ENCODE measurements at places on chromosomes 16 and 17.

GRCh38 chr17:35486920-35487732 is 38.6 kb upstream of the SLFN13 start:
- DNase-seq = no peak

DNA sequence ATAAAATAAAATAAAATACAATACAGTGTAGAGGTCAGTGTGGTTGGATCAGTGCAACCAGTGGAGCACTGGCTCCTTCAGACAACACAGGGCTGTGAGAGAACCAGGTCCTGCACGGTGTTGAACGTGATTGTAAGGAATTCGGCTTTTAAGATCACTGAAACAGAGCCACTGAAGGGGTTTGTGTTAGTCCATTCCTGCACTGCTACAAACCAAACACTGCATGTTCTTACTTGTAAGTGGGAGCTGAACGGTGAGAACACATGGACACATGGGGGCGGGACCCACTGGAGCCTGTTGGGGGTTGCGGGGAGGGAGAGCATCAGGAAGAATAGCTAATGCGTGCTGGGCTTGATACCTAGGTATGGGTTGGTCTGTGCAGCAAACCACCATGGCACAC is 193.2 kb upstream of the AXIN2 start:
- no peak for DNase-seq

DNA sequence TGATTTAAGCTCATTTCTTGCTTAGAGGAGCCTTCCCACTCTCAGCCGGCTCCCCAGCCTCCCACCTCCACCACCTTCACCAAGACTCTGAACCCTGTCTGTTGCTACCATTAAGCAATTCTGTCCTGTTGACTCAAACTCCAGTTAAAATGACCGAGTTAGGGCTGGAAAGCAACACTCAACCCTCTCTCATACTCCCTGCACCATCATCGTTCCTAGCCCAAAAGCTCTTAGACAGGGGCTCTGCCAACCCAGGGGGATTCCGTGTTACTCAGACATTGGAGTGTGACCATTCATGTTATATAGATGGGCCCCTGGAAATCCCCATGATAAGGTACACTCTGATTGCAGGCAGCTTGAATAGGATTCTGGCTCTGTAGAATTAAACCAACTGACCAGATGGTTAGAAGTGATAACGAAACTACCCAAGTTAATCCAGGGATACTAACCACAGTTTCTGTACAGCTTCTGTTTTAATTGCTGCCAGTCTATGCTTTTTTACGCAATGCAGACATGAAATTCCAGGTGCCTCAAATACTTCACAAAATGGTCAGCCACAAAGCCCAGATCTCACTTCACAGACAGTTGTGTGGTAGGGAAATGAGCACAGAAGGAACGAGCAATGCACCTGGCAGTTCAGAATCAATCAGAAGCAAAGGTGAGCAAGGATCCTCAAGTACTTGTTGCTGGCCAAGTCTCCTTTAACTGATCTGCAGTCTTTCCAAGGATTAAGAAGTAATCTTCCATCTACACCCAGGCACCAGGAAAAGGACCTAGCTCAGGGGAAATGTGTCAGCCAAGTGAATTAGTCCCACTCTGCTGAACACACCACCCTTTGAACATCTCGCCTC is 2.1 kb downstream of the SSTR2 start:
- DNase-seq = no peak

GRCh38 chr17:48593840-48594537 is 410 bp upstream of the HOXB5 start:
- peak; percentile 12 for DNase-seq

- DNase-seq = no peak
Observed at GRCh38 chr16:86156155-86156554, 257.2 kb downstream of the IRF8 start.

DNA sequence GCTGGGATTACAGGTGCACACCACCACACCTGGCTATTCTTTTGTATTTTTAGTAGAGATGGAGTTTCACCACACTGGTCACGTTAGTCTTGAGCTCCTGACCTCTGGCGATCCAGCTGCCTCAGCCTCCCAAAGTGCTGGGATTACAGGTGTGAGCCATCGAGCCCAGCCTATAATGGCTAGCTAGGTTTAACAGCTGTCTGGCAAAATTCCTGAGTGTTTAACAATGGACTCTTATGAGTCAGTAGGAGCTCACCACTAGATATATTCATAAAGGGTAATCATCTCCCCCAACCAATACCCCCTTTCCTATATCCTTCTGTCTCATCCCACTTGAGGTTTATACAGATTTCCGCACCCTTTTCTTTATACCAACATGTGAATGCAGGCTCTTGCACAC is 91.5 kb upstream of the CDH13 start:
- DNase-seq = no peak

GRCh38 chr17:81309140-81309858 is 14.2 kb upstream of the SLC38A10 start:
- DNase-seq = peak; percentile 42

GRCh38 chr16:58853854-58854791 is 120.0 kb upstream of the GOT2 start:
- no peak for DNase-seq

GRCh38 chr17:17422641-17423040 is 54.2 kb upstream of the MED9 start:
- no peak for DNase-seq

GRCh38 chr16:4646773-4647643 is 22.4 kb downstream of the MGRN1 start:
- no peak for DNase-seq

DNA sequence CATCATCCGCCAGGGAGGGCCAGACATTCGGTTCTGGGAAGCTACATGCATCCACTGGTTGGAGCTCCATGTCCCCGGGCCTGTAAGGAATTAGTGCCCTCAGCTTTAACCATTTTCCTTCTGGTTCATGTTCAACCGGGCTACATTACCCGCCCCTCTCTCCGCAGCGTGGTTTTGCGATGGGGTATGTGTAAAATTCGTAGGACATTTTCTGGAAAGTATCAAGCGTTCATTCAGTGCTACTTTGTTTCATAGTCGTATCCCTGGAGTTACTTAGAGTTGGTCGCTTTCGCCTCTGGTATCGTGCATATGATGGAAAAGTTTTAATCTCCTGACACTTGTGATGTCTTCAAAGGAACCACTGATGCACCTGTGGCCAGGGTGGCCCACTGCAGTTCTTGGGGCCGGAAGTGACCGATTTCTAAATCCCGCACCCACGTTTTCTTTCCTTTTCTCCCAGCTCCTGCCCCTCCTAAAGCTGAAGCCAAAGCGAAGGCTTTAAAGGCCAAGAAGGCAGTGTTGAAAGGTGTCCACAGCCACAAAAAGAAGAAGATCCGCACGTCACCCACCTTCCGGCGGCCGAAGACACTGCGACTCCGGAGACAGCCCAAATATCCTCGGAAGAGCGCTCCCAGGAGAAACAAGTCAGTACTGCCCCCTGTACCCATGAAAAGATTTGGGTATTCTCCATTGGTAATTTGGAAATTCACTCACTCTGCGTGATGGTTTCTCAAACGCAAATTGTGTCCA is 637 bp downstream of the RPL23A start:
- DNase-seq = no peak

DNA sequence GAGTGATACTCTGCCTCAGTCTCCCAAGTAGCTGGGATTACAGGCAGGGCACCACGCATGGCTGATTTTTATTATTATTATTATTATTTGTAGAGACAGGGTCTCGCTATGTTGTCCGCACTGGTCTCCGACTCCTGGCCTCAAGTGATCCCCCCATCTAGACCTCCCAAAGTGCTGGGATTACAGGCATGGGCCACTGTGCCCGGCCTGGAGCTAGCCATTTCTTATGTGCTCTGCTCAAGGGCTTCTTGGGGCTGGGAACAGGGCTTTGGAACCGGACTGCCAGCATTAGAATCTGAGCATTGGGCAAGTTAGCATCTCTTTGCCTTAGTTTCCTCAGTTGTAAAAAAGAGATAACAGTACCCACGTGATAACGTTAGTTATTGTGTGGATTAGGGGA is 111.3 kb downstream of the C16orf78 start:
- DNase-seq = no peak

- DNase-seq = no peak
Observed at GRCh38 chr17:80917716-80918560, 73.7 kb upstream of the CHMP6 start.

DNA sequence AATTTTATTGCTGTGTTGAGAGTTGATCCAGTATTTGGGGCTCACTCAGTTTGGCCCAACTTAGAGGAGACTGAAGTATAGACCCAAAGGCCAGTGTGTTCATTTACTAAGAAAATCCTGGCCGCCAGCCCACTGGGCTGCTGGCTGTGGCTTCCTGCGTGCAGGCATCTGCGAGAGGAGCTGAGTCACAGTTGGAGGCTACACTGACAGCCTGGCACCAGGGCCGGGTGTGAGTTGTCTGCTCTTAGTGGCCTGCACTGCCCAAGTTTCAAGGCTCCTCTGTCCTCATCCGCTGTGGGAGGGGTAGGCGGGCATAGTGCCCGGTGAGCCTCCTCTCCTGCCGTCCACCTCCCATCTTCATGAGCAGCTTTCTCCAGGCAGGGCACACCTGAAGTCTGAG is 54.2 kb downstream of the PLD6 start:
- peak; percentile 84 for DNase-seq

DNA sequence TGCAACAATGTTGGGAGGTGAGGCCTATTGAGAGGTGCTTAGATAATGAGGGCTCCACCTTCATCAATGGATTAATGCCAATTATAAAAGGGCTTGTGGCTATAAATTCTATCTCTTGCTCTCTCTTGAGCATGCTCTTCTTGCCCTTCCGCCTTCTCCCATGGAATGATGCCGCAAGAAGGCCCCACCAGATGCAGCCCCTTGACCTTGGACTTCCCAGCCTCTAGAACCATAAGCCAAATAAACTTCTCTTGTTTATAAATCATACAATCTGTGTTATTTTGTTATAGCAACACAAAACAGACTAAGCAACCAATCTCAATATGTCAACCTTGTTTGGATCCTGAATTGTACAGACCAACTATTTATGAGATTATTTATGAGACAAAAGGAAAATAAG is 20.0 kb downstream of the MYH10 start:
- no peak for DNase-seq

GRCh38 chr17:63764716-63765115 is 8.7 kb downstream of the CCDC47 start:
- DNase-seq = no peak

DNA sequence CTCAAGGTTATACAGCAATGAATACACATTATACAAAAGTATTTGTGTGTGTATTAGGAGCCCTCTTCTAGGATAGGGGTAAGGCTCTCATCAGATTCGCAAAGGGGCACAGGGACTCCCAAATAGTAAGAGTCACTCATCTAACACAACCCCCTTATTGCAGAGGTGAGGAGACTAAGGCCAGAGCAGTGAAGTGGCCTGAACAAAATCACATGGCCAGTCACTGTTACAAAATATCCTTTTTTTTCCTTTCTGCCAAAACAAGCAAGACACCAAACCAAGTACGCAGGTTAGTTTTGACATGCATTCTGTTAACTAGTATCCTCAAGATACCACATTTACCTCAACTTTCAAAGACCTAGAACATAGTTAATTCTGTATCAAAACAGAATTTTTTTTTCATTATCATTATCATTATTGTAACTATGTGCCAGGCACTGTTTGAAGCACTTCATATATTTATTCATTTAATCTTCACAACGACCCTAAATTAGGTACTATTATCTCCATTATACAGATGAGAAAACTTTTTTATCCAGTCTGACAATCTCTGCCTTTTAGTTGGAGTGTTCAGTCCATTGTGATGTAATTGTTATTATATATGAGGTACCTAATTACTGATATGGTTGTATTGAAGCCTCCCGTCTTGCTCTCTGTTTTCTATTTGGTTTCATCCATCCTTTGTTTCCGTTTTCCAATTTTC is 25.7 kb downstream of the MMD start:
- no peak for DNase-seq

- DNase-seq = no peak
Observed at GRCh38 chr16:89209522-89210044, 7.9 kb upstream of the ZNF778 start.

GRCh38 chr17:80799538-80800480 is 191.8 kb upstream of the CHMP6 start:
- DNase-seq = no peak

DNA sequence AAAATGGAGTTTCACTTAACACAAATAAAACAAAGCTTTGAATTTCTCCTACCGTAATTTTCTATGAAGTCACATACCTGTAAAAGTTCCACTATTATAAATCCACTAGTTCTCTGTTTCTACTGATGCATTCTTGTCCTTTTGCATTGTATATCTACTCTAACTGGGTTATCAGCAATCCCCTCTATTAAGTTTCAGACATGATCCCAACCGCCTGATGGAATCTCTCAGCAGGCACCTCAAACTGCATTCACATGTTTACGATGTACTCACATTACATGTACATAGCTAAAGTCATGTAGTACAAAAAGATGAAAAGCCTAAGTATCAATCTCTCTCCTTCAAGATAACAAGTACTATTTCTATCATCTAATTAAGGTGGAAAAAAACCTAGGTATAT is 64.9 kb downstream of the MED13 start:
- DNase-seq = no peak

- no peak for DNase-seq
Observed at GRCh38 chr17:82644148-82644547, 4.1 kb downstream of the WDR45B start.

GRCh38 chr16:75073545-75074303 is 42.9 kb downstream of the LDHD start:
- DNase-seq = no peak

GRCh38 chr17:68182940-68183551 is 64.8 kb upstream of the AMZ2 start:
- no peak for DNase-seq

DNA sequence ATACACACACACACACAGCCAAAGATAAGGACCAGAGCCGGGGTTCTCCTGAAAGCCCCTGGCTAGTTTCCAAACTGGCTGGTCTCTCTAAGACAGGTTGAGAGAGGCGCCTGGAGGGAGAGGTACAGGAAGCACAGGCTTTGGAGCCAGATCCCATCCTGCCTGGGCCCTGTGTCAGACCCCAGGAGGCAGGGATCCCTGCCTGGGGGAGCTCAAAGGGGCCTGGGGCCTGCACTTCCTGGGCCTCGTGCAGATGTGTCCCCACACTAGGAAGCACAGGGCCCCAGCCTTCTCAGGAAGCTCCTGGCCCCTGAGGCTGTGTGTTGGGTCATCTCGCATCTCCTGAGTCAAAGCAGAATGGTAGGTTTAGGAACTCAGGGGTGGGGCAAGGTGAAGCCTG is 16.0 kb downstream of the SLC5A10 start:
- no peak for DNase-seq

DNA sequence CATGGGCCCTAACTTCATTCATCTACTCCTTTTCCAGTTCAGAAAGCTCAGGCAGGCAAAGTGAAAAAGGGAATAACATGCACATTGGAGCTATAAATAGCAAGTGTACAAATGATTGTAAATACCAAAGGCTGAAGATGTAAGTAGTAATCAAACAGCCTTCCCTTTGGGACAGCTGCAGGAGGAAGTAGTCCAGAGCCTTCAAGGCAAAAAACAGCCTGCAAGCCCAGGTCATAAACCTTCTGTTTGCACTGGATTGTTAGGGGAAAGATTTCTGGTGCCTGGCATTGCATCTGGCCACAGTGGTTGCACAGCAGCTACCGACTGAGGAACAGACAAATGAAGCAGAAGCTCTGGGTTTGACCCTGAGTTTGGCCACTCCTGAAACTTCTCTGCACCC is 98.6 kb upstream of the PMFBP1 start:
- no peak for DNase-seq
